ENCODE measurements at places on chromosomes 13 and 19.

GRCh38 chr13:42148538-42148937 is 100.1 kb downstream of the DGKH start:
- no peak for DNase-seq

DNA sequence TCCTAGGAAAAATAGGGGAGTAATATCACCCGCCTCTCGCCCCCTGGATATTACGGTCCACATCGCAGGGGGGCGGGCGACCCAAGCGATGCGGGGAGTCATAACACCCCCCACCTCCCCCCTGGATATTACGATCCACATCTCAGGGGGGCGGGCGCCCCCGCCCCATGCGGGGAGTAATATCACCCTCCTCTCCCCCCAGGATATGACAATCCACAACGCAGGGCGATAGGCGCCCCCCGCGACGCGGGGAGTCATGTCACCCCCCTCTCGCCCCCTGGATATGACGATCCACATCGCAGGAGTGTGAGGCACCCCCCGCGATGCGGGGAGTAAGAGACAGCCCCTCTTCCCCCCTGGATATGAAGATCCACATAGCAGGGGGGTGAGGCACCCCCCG is 684.4 kb upstream of the PCDH9 start:
- no peak for DNase-seq

DNA sequence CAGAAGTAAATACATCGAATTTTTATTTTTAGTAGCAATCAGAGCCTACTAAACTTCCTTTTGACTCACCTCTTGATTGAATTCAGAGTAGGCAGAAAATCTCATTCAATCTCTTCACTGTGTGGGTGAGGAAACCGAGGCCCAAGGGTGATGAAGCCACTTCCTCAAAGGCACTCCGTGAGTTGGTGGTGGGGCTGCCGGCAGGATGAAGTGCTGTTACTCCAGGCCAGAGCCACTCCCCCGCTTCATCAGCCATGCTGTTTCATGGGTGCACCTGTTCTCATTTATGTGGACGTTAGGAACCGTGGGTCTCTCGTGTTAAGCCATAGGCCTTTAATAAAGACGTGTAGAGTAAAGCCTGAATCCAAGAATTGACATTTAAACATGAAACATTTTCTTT is 13.2 kb downstream of the ING1 start:
- DNase-seq: no peak

GRCh38 chr13:99104396-99104795 is 96.3 kb upstream of the UBAC2 start:
- DNase-seq: no peak

DNA sequence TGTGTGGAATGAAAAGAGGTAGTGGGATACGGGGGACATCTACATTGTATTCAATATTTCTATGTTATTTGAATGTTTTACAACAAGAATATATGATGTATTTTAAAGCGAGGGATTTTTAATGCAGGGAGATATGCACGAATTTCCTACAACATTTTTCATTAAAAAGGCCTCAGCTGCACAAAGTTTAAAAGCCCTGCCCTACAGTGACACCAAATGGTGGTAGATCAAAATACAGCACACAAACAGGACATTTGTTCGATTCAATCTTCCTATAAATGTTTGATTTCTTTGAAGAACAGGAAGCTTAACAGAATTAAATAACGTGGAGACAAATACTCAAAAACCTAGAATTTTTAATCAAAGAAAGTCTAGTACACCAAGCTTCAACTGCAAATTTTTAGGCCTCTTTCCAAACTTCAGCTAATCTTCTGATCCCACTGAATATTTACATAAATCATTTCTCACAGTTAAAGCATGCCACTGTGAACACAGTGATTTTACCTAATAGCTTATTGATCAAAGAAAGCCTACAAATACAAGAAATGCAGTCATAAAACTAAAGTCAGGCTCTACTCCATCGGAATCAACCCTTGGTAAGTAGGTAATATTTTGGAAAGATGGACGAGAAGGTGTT is 257.2 kb downstream of the DIAPH3 start:
- DNase-seq: no peak

DNA sequence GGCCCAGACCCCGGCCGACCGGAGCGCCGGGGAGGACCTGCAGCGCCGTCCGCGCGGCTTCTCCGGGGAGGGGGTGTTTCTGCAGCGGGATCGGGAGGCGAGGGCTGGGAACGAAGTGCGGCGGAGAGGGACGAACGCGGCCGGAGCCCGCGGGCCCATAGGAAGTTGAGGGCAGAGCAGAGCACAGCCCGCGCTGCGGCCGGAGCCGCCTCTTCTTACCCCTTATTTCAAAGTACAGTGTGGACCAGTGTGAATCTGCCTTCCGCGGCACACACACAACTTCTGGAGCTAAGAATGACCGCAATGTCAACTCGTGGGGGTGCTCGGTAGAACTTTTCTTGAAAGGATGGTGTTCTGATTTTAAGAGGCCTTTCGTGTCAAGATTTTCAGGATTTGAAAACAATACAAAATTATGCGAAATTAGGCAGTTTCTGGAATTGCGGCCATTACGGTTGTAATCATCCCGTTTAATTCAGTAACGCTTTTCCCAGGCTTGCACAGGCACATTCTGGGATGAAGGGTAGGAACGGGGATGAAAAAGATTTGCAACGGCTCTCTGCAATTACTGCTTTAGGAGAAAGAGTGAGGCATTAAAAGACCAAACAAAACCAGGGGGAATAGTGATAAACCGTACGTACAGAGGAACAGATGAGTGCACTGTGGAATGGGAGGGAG is 821 bp downstream of the TDRD3 start:
- peak; percentile 58 for DNase-seq

DNA sequence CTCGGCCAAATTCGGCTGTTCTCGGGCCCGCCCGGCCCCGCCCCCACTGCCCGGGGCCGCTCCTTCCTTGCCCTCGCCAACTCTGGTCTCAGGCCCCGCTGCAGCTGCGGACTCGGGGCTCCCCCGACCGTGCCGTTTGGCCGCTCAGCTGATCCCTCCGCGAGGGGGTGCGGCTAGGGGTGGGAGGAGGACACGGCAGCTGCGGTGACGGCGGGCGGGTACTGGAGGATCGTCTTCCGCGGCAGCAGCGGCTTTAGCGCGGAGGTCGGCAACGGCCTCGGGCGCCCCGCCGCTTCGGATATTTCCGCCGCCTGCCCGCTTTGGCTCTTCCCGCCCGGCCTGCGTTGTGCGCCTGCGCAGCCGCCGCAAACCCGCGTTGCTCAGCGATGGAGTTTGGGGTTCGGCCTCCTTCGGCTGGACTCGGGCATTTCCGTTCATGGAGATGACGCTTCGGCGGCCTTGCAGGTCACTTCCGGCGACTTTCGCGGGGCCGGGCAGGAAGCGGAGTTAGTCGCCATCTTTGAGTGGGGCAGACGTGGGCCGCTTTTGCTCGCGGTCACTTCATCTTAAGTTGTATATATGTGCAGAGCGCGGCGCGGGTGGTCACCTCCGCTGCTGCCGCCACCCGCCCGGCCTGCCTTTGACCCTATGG is 338 bp upstream of the UBE2M start:
- peak; percentile 99 for DNase-seq

GRCh38 chr13:113907635-113908617 is 44.0 kb upstream of the GAS6 start:
- DNase-seq: peak; percentile 87

- no peak for DNase-seq
These were observed 257.9 kb downstream of the KLF12 start for GRCh38 chr13:73876323-73876722.

- peak; percentile 45 for DNase-seq
These were observed 59.5 kb downstream of the KLF12 start for GRCh38 chr13:74074723-74075122.

GRCh38 chr13:44652962-44653660 is 77.0 kb upstream of the TSC22D1 start:
- DNase-seq: no peak

DNA sequence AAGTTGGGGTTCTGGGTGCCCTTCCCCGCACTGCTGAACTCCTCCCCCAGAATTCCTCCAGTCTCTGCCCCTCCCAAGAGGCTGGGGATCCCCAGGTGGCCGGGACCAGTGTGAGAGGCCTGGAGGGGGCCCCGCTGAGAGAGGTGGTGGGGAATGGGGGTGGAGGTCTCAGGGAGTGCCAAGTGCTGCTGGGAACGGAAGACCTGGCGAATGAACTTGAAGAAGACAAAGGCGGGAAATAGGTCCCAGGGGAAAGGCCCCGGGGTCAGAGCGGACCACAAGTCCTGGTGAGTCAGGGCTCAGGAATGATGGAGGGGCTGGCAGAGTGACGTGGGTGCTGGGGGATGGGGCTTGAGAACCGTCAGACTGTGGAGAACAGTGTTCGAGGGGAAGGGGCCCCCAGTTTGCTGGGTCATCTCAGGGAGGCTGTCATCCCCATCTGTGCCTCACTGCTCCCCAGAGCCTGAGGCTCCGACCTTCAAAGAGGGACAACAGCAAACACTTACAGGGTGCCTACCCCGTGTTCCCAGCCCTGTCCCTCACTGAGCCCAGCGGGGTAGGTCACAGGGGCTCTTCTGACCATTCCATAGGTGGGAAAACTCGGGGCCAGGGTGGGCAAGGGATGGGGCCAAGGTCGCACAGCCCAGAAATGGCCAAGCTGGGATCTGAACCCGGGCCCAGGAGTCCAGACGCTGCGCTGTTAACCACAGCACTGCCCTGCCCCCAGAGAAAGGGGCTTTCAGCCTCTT is 16.0 kb upstream of the SEMA6B start:
- peak; percentile 85 for DNase-seq

- DNase-seq: peak; percentile 75
These were observed 193.9 kb upstream of the RNF113B start for GRCh38 chr13:98370806-98371515.

DNA sequence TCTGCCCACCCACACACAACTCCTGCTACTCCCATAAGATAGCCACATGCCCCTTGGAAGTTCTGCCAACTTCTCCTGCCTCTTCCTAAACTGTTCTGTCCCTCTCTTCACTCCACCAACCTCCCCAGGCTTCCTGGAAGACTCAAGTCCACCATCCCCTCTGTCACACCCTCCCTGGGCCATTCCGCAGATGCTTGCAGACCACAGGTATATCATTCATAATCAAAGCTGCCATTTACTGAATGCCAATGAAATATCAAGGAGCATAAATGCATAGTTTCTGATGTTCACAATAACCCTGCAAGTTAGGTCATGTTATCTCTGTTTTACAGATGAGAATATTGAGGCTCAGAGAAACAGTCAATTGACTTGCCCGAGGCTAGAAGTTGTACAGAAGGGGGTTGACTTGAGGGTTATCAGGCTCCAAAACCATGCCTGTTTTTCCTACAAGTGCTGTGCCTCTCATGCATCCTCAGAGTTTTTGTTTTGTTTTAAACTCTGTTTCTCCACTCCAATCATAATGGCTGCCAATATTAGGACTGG is 135.6 kb downstream of the SLC7A1 start:
- DNase-seq: no peak

DNA sequence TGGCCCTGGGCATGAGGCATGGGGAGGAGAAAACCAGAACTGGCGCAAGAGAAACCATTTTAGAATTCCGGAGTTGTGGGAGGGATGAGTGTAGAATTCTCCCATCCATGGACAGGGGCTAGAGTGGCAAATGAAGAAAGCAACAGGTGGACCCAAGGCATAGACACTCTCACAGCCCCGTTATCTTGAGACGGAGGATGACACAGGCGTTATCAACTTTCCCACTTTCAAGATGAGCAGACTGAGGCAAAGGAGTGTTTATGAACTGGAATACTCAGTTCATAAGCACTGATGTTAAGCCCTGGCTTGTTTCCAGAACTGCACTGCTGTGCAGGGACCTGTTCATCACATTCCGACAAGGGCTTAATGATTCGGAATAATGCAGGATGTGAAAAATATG is 1.1 kb upstream of the GTF3A start:
- no peak for DNase-seq

DNA sequence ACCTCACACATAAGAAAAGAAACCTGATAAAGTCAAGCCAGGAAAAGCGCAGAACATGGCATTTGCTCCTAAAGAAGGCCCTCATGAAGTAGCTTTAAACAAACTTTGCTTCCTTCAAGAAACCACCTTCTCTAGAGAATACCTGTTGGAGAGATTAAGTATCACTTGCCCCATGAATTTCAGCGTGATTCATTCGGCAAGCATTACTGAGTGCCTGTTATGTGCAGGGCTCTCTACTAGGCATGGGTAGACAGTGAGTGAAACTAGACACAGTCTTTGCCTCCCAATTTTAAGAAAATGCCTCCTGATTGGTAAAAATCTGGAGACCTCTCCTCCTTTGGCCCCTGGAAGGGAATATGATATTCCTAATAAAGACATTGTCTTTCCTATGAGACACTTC is 475.8 kb upstream of the NBEA start:
- DNase-seq: no peak

GRCh38 chr19:13241231-13242104 is 91.3 kb downstream of the IER2 start:
- peak; percentile 34 for DNase-seq
